ENCODE measurements at places on chromosomes 1 and 21. TPM values are rescaled to one million over a fixed set of nuclear protein-coding genes. Genes with fewer than 3 reads are reported as not detected.

The NTNG1 gene
- 6.8 TPM for total RNA-seq

The FCGR3B gene
- not detected for total RNA-seq

The DIRAS3 gene
- not detected for total RNA-seq

The SYPL2 gene
- total RNA-seq = not detected

The CD1D gene
- not detected for total RNA-seq
